MM.1S (cell line): ENCODE measurements at places on chromosomes 2 and 18.

GRCh38 chr2:45312275-45312674, 298.8 kb downstream of the SRBD1 start:
- no peaks in the 10 kb centered on the region for H3K36me3 ChIP-seq
- no peaks in the 10 kb centered on the region for H3K27me3 ChIP-seq
- no peak for DNase-seq
- H3K4me3 ChIP-seq = no peak overlapping the region
- no peak overlapping the region for H3K27ac ChIP-seq
- H3K4me1 ChIP-seq = no peaks in the 10 kb centered on the region

GRCh38 chr2:60964651-60965498, 52.6 kb upstream of the PEX13 start:
- H3K27ac ChIP-seq = no peak overlapping the region
- H3K4me1 ChIP-seq = peaks cover 10% of the 10 kb centered on the region; the same call in 1 of the 2 replicates
- peaks cover 59% of the 10 kb centered on the region for H3K27me3 ChIP-seq
- H3K4me3 ChIP-seq = no peak overlapping the region
- no peaks in the 10 kb centered on the region for H3K36me3 ChIP-seq

DNA sequence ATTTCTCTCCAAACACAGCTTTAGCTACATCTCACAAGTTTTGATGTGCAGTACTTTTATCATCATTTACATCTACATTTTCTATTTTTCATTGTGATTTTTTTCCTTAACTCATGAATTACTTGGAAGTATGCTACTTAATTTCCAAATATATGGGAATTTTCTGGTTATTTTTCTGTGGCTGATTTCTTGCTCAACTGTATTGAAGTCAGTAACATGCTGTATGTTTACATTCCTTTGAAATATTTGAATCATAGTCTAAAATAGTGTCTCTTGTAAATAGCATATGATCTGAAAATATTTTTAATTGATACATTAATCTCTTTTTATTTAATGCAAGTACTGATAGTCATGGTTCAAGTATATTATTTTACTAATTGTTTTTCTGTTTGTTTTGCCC, 26.0 kb upstream of the GALNT5 start:
- DNase-seq = no peak
- no peak overlapping the region for H3K4me3 ChIP-seq
- no peaks in the 10 kb centered on the region for H3K4me1 ChIP-seq
- H3K27me3 ChIP-seq = no peaks in the 10 kb centered on the region
- no peaks in the 10 kb centered on the region for H3K36me3 ChIP-seq

DNA sequence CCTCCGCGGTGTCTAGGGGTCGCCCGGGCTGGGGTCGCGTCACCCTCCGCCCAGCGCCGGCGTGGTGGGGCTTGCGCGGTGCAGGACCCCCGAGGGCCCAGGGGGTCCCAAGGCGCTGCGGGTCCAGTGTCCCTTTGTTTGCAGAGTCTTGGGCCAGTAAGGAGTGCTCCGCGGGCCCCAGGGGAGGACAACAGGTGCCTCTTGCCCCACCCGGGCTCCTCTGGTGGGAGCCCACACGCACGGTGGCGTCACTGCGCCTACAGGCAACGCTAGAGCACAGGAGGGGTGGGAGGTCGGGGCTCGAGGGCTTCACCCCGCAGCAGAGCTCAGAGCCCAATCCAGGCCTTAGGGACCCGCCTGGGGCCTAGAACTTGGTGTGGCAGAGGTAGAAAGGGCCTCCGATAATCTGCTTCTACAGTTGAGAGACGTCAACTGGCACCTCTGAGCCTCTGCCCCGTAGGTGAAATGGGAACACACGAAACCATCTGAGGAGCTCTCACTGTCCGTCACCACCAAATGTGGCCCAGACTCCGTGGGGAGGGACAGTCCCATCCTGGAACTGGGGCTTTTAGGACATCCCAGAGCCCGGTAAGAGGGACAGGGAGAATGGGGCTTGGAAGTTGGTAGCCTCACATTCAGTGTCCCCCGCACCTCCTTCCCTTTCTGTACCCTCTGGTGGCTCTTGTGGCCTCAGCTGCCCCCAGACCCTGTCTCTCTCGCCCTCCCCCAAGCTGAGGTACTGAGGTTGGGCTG, 1.4 kb downstream of the ARID5A start:
- H3K4me1 ChIP-seq = peaks cover 70% of the 10 kb centered on the region
- DNase-seq = peak; percentile 50

GRCh38 chr2:161606327-161606726, 17.9 kb upstream of the SLC4A10 start:
- no peaks in the 10 kb centered on the region for H3K36me3 ChIP-seq
- H3K4me3 ChIP-seq = no peak overlapping the region

DNA sequence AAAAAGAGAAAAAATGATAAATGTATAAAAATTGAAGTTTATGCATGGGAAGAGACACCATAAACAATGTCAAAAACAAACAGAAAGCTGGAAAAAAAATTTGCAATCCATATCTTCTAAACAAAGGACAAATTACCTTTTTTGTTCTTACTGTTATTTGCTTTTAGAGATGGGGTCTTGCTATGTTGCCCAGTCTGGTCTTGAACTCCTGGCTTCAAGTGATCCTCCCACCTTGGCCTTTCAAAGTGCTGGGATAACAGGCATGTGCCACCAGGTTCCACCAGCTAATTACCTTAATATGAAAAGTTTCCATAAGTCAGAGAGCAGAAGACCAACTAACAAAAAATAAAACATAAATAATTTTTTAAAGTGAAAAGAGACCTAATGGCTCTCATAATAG, 90.0 kb upstream of the SIX3 start:
- no peaks in the 10 kb centered on the region for H3K4me1 ChIP-seq
- H3K36me3 ChIP-seq = no peaks in the 10 kb centered on the region
- H3K4me3 ChIP-seq = no peak overlapping the region
- DNase-seq = no peak
- no peaks in the 10 kb centered on the region for H3K27me3 ChIP-seq

DNA sequence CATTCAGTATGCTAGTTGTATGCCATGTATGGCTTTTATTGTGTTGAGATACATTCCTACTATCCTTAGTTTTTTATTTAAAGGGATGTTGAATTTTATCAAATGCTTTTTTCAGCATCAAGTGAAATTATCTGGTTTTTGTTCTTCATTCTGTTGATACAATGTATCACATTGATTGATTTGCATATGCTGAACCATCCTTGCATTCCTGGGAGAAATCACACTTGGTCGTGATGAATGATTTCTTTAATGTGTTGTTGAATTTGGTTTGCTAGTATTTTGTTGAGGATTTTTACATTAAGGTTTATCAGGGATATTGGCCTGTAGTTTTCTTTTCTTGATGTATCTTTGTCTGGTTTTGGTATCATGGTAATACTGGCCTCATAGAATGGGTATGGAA, 49.7 kb downstream of the CD28 start:
- no peak overlapping the region for H3K27ac ChIP-seq
- H3K4me1 ChIP-seq = no peaks in the 10 kb centered on the region
- H3K4me3 ChIP-seq = no peak overlapping the region
- H3K27me3 ChIP-seq = no peaks in the 10 kb centered on the region
- H3K36me3 ChIP-seq = peaks cover 3% of the 10 kb centered on the region; the same call in 1 of the 2 replicates
- no peak for DNase-seq

DNA sequence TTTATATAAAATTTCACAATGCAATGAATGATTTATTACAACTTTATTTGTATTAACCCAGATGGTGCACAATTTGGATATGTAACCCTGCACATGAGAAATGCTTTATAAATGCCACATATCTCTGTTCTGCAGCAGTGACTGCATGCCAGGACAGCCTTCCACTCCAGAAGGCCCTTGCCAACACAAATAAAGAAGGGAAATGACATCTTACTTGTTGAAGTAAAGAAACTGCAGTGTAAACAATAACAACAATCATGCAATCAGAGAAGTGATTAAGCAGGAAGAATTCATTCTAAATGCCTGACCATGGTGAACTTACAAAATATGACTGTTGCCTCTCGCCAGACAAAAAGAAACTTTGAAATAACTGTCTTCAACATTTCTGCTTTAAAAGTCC, 129.9 kb upstream of the CHST9 start:
- H3K27me3 ChIP-seq = no peaks in the 10 kb centered on the region
- no peak overlapping the region for H3K27ac ChIP-seq
- no peak for DNase-seq
- no peaks in the 10 kb centered on the region for H3K36me3 ChIP-seq
- no peaks in the 10 kb centered on the region for H3K4me1 ChIP-seq

DNA sequence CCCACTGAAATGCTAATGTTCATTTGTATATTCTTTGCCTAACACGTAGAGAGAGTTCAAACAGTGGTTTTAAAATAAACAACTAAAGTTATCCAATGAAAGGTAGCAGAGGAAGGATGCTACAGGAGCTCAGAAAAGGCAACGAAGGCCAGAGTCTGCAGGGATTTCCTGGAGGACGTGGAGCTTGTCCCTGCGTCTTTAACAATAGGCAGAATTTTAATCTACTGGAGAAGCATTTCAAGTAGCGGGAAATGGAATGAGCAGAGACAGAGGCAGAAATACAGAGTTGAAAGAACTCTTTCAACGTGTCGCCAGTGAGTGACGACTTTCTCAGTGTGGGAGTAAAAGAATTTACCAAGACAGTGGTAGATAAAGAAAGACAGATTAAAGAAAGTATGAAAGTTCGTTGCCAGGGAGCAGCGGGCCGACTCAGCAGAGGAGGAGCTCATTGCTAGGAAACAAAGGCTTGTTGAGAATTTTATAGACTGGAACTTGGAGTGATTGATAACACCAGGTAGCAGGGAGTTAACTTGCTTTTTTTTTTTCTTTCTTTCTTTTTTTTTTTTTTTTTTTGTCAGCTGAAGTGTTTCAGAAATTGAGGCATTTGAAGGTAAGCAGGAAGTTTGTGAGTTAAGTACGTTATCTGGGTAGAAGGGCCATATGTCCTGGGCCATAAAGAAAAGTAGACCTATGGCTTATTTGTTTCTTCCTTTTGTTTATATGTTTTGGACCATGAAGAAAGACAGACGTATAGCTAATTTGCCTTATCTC, 625 bp upstream of the NBAS start:
- H3K27me3 ChIP-seq = no peaks in the 10 kb centered on the region
- no peaks in the 10 kb centered on the region; the same call in 1 of the 2 replicates for H3K36me3 ChIP-seq
- H3K4me3 ChIP-seq = peak overlapping the region; percentile 96
- DNase-seq = no peak
- peaks cover 7% of the 10 kb centered on the region; the same call in 1 of the 2 replicates for H3K4me1 ChIP-seq
- H3K27ac ChIP-seq = no peak overlapping the region

DNA sequence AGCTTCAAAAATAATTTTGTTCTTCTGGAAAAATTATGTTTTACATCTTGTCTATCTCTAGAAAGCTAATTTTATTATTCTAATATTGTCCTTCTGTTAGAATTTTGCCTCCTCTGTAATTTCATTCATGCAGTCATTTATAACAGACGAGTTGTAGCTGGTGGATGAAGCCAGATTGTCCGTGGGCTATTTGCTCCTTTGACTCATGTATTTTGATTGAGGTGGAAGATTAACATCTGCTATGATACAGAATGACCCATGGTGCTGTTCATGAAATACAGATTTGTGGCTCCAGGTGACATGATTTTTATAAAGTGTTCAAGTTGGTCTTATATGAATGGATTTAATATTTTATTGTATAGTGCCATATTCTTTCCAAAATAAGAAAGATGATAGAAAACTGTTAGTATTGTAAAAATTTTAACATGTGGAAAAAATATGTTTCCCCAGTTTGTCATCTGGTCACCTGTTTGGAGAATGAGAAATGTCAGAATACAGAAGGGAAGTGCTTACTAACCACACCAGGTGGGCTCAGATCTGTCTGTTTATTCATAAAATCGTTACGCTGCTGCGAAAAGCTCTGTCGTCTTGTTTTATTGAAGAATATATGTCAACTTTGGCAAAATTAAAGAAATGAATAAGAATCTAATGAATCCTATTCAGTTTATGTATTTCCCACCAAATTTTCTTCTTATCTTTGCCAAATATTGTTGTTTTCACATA, 20.4 kb upstream of the L3MBTL4 start:
- peak overlapping the region; percentile 53 for H3K27ac ChIP-seq
- H3K4me3 ChIP-seq = peak overlapping the region; percentile 42; the same call in 1 of the 2 replicates
- H3K27me3 ChIP-seq = no peaks in the 10 kb centered on the region
- H3K4me1 ChIP-seq = peaks cover 31% of the 10 kb centered on the region

DNA sequence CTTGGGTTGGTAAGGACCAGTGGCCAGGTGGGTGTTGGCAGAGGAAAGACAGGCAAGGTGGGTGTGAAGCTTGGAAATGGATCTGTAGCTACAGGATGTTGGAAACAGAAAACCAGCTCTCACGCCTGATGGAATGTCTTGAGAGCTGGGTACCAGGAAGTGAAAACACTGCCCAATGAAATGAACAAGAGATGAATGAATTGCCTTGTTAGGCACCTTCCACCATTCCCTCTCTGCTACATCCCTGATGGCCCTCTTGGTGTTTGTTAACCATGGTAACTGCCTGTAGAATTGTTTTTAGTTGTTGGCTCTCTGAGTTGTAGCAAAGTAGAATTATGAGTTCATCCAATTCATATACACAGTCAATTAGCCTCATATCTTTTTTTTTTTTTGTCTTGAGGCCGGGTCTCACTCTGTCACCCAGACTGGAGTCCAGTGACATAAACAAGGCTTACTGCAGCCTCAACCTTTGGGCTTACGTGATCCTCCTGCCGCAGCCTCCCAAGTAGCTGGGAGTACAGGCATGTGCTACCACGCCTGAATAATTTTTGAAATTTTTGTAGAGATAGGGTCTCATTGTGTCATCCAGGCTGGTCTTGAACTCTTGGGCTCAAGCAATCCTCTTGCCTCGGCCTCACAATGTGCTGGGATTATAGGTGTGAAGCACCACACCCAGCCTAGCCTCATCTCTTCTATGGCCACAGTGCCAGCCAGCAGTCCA, 9.5 kb downstream of the KCMF1 start:
- no peaks in the 10 kb centered on the region for H3K27me3 ChIP-seq
- H3K4me1 ChIP-seq = peaks cover 4% of the 10 kb centered on the region
- DNase-seq = no peak
- H3K4me3 ChIP-seq = no peak overlapping the region

- DNase-seq = no peak
- H3K4me1 ChIP-seq = peaks cover 12% of the 10 kb centered on the region
- H3K4me3 ChIP-seq = no peak overlapping the region
- no peak overlapping the region for H3K27ac ChIP-seq
- H3K27me3 ChIP-seq = no peaks in the 10 kb centered on the region
These were observed 8.0 kb upstream of the CDK15 start for GRCh38 chr2:201798252-201798913.

GRCh38 chr2:238422285-238422684, 4.4 kb upstream of the ASB1 start:
- 0 out of 2 replicates have a peak, but pooled peaks cover 4% of the 10 kb centered on the region for H3K4me1 ChIP-seq
- H3K36me3 ChIP-seq = no peaks in the 10 kb centered on the region
- H3K27ac ChIP-seq = no peak overlapping the region
- no peak overlapping the region for H3K4me3 ChIP-seq
- H3K27me3 ChIP-seq = no peaks in the 10 kb centered on the region
- DNase-seq = no peak

GRCh38 chr2:215362562-215362904, 50.7 kb downstream of the ATIC start:
- H3K4me1 ChIP-seq = no peaks in the 10 kb centered on the region
- H3K4me3 ChIP-seq = no peak overlapping the region
- DNase-seq = no peak

- H3K4me3 ChIP-seq = no peak overlapping the region
- H3K27ac ChIP-seq = no peak overlapping the region
These were observed 138.7 kb downstream of the TTC32 start for GRCh38 chr2:19762959-19763605.

GRCh38 chr2:186561467-186562208, 28.2 kb upstream of the ITGAV start:
- H3K27me3 ChIP-seq = no peaks in the 10 kb centered on the region
- H3K4me1 ChIP-seq = no peaks in the 10 kb centered on the region
- H3K4me3 ChIP-seq = no peak overlapping the region
- no peak for DNase-seq
